ENCODE measurements at places on chromosomes 2 and 18.

GRCh38 chr18:64474773-64475172 lies 325.9 kb upstream of the LINC00305 start:
- no peak for DNase-seq

GRCh38 chr2:181262782-181263181 lies 194.4 kb upstream of the ITGA4 start:
- DNase-seq, result no peak

GRCh38 chr2:64086347-64087082 lies 57.7 kb downstream of the PELI1 start:
- DNase-seq, result no peak

DNA sequence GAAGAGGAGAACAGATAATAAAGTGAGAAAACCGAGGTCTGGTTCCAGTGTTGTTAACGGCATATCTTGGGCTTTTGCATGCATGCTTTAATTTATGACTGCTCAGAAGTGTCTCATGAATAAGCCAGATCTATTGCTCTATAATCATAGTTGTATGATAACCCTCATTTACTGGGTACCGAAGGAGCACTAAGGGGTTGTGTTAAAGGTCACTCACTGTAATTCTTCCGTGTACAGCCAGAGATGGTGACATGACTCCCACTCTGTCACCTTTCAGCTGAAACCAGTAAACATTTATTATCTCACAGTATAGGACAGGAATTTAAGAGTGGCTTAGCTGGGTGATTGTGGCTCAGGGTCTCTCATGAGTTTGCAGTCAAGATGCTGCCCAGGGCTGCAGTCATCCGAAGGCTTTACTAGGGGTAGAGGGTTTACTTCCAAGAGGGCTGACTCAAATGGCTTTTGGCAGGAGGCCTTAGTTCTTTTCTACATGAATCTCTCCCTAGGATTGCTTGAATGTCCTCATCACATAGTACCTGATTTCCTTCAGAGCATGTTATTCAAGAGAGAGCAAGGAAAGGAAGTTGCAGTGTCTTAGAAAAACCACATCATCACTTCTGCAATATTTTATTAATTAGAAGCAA lies 107.0 kb downstream of the NAB1 start:
- DNase-seq, result no peak

GRCh38 chr2:118535818-118536212 lies 311.6 kb downstream of the EN1 start:
- no peak for DNase-seq

- no peak for DNase-seq
Observed at GRCh38 chr2:200662727-200663126, 76.9 kb downstream of the AOX1 start.

GRCh38 chr2:235835810-235836209 lies 332.4 kb downstream of the GBX2 start:
- no peak for DNase-seq

DNA sequence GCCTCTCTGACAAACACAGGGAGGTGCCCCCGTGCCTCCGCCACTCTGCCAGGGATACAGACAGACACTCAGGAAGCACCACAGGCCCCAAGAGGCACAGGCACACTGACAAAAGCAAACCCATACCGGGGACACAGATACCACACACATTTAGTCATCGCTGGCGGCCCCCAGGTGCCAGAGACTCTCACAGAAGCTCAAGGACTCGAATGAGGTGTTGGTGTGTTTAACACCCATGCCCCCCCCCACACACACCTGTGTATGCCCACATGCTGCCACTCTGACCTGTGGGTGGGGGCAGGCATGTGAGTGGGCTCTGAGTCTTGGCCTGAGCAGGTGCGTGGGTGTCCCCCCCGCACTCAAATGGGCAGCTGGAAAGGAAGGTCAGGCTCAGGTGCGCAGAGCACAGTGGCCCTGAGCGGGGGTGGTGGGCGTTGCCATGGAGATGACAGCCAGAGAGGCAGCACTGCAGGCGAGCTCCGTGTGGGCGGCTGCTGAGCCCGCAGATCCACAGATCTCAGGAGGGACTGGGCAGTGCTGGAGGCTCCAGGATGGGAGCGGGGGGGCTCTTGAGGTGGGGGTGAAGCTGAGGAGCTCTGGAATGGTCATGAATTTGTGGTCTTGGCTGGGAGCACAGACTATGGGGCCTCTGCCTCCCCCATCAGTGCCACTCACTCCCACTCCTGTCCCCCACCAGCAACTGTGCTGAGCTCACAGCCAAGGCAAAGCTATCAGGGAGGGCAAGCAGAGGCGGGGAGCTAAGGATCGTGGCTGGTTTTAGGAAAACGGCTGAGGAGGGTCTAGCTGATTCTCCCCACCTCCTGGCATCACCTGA lies 73.9 kb upstream of the TAF1B start:
- DNase-seq, result no peak

GRCh38 chr2:177598326-177599138 lies 206.0 kb downstream of the AGPS start:
- no peak for DNase-seq

DNA sequence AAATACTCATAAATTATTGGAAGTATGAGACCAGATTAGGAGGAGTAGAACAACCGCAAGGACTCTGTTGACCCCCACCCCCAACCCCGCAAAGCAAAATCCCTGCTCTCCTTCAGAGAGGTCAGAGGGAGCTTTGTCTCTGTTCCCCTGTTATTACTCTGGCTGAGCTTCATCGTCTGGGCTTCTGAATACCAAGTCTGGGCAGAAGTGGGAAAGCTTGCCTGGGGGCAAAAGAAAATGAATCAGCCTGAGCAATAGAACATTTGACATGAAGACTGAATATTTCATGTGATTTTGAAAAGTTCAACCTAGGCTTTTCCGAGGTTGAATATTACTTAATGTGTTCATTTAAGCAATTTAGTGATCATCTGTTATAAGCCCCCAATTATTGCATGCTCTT lies 114.6 kb upstream of the ARHGAP28 start:
- DNase-seq, result no peak
